ENCODE measurements at places on chromosomes 6 and 20. TPM values are rescaled to one million over a fixed set of nuclear protein-coding genes. Genes with fewer than 3 reads are reported as not detected.

PTCRA gene
- total RNA-seq, result not detected

ZC3H12D gene
- 50.0 TPM for total RNA-seq

COL9A3 gene
- not detected for total RNA-seq

RHAG gene
- total RNA-seq, result not detected

CD40 gene
- total RNA-seq, result 3.2 TPM

CLPSL1 gene
- not detected for total RNA-seq

PROKR2 gene
- not detected for total RNA-seq

TGM2 gene
- total RNA-seq, result not detected

FIG4 gene
- 2.3 TPM for total RNA-seq

SAMD5 gene
- total RNA-seq, result not detected

OR2J3 gene
- not detected for total RNA-seq

NOX3 gene
- total RNA-seq, result not detected

SLC44A4 gene
- not detected for total RNA-seq

TCF15 gene
- not detected for total RNA-seq

HUS1B gene
- 4.5 TPM for total RNA-seq

MROH8 gene
- total RNA-seq, result 1.1 TPM

FNDC11 gene
- 0.50 TPM for total RNA-seq

Measured in CD8-positive, alpha-beta T cell (primary cell).